ENCODE measurements at places on chromosomes 6 and 20.

GRCh38 chr20:49281059-49281912, 3.4 kb upstream of the ZNFX1 start:
- no peak for DNase-seq

- DNase-seq: no peak
Measured at GRCh38 chr20:45423700-45424099, 7.8 kb downstream of the PIGT start.

DNA sequence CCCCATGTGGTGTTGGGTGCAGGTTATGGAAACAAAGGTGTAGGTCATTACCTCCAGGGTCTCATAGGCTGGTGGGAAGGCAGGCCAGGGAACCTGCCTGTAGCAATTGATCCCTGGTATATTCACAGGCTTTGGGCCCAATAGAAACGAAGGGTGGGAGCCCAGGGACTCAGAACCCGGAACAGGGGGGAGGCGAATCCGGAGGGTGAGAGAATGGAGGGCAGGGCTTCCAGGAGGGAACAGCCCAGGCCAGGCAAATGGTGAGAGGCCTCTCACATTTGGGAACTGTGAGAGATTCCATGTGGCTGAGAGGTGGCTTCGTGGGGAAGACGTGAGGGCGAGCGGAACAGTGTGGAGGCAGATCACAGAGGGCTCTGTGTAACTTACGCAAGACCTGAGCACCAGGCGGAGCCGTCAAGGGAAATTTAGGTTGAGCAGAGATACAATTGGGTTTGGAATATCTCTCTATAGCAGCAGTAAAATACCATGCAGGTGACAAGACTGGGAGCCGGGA, 267.1 kb downstream of the ERMARD start:
- no peak for DNase-seq

DNA sequence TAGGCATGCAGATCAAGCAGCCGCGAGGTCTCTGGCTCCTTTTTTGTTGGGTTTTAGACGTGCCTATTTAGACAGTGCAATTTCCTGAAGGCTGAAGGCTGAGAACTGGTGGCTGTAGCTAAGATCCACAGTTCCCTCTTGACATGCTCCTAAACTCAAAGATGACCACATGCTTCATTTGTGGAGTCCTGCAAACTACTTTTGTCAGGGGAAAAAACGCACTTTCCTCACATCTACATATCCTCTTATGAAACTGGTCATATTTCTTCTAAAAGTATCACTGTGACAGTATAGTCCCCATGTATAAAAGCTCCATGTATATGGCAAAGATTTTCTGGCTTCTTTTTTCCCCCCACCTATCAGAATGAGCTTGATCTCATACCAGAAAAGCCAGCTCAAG, 30.7 kb downstream of the LYRM4 start:
- DNase-seq: no peak

GRCh38 chr20:39103732-39104131, 141.6 kb downstream of the DHX35 start:
- no peak for DNase-seq

- no peak for DNase-seq
Measured at GRCh38 chr20:53247468-53248103, 275.4 kb downstream of the TSHZ2 start.

GRCh38 chr6:5142915-5143314, 57.8 kb downstream of the PPP1R3G start:
- DNase-seq: no peak

Measured in activated naive CD4-positive, alpha-beta T cell (primary cell).